ENCODE measurements at places on chromosomes 2 and 18.

DNA sequence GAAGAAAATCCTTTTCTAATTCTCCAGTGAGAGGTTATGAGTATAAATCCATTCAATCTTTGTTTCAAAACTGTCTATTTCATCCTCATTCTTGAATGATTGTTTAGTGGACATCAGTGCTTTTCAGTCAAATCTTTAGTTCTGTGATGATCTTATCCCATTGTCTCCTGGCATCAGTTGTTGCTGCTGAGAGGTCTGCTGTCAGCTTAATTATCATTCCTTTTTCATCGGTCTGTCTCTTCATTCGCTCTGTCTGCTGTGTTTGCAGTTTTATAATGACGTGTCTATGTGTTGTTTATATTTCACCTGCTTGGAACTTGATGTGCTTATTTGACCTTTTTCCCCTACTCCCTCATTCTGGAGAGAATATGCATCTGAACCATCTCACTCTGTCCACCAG is 69.2 kb upstream of the GLI2 start:
- DNase-seq: no peak

DNA sequence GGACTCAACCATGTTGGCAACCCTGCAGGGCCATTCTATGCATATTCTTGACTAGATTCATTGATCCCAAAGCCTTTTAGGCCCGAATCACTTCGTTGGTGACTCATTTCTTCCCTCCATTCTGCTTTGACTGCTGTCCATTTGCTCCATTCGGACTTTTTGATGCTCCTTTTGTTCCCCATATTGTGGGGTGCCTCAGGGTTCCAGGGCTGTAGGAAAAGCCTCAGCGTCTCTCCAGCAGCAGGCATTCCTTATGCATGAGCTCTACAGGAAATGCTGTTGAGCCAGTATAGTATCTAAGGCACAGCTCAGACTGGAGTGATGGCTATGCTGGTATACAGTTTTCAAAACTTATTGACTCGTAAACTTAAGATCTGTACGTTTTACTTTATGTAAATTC is 292.6 kb downstream of the PRKCE start:
- no peak for DNase-seq

DNA sequence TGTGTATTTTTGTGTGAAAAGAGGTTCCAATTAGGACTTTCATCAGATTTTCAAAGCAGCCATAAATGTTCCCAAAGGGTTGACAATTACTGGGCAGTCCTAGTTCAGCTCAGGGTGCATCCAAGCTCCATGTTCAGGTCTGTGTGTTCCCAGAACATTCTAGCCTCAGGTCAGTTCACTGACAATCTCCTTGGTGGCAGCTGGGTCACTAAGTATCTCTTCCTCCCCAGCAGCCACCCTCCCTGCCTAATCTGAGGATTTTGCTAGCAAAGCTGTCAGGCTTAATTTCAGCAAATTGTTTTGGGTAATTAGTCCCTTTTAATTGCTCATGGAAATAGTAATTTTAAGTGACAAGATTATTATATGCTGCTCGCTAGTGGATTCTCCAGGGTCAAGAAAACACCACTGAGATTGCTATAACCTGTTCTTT is 29.8 kb downstream of the UPP2 start:
- no peak for DNase-seq

GRCh38 chr2:69012310-69013141 is 453 bp upstream of the ANTXR1 start:
- no peak for DNase-seq

GRCh38 chr2:120477831-120478481 is 132.0 kb downstream of the INHBB start:
- DNase-seq: no peak

Measured in NCI-H1436 treated with DMSO at 0.1 percent for 48 hours (cell line).